ENCODE measurements at places on chromosomes 2 and 18.

GRCh38 chr2:163681745-163682144 lies 54.1 kb downstream of the FIGN start:
- no peak for DNase-seq

GRCh38 chr2:54475285-54475684 lies 19.2 kb downstream of the SPTBN1 start:
- DNase-seq, result no peak

DNA sequence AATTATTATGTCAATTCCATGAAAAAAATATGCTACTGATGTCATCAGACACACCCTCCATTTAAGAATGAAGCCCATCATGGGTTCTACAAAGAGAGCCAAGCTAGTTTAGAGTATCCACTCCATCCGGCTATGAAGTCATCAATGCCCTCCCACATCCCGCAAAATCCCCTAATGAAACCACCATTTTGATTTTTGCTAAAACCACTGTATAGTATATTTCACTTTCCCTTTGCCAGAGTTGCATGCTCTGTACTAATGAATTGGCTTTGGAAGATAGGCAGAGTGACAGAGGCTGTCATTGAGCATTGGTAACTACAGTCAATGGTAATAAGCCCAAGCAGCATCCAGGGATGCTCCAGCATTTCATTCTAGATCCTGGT lies 118.6 kb downstream of the ANKRD44 start:
- no peak for DNase-seq

- no peak for DNase-seq
These were observed 4.9 kb downstream of the MBD1 start for GRCh38 chr18:50276452-50276851.

- DNase-seq, result no peak
These were observed 181.1 kb downstream of the TMEM163 start for GRCh38 chr2:134537702-134538101.

All from GM12864 (cell line).